ENCODE measurements at places on chromosomes 2 and 18.

GRCh38 chr2:203740871-203741281 lies 34.4 kb downstream of the CD28 start:
- no peak for DNase-seq

DNA sequence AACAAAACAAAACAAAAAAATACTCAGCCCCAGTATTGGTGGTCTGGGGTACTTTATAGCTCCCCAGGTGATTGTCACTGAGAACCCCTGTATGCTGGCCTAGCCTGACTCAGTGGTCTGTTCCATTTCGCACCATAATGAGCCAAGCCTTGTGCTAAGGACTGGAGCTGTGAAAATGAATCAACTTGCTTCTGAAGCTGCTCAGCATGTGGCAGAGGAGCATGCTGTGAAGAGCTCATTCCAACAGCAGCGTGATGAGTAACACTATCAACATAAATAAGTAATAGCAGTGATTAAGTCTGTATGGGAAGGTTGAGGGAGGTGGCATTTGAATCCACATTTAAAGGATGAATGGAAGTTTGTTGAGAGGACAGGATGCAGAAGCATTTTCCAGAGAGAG lies 67.2 kb upstream of the ATL2 start:
- no peak for DNase-seq

- no peak for DNase-seq
Measured at GRCh38 chr2:221454459-221455105, 117.5 kb downstream of the EPHA4 start.

GRCh38 chr2:65778137-65778536 lies 345.7 kb upstream of the SPRED2 start:
- DNase-seq, result no peak

DNA sequence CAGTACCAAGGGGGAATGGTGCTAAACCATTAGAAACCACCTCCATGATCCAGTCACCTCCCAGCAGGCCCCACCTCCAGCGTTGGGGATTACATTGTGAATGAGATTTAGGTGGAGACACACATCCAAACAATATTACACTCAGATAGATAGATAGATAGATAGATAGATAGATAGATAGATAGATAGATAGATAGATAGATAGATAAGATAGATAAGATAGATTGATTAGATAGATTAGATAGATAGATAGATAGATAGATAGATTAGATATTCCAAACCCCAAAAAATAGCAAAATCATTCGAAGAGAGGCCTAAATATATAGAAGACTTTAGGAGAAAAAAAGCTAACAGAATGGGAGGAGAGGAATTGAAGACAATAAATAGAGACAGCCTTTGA lies 42.8 kb upstream of the UBXN4 start:
- DNase-seq, result no peak
